ENCODE measurements at places on chromosomes 4 and X.

DNA sequence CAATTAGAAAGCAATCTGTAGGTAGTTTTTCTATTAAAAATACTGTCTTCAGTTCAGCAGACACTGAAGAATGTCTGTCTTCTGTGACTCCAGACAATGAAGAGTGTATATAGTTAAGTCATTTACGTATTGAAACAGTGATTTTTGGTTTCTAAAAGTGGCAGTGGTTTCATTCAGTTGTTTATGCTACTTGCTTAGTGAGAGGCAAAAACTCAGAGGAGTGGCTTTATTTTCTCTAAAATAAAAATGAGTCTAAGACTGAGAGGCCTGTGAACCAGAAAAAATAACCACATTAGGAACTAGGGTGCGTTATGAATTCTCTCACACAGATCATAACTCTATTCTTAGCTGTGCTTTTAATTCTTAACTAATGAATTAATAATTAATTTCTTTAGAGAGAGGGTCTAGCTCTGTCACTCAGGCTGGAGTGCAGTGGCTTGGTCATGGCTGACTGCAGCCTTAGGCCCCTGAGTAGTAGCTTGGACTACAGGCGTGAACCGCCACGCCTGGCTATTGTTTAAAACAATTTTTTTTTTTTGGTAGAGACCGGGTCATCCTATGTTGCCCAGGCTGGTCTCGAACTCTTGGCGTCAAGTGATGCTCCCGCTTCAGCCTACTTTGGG, 31.4 kb downstream of the FREM3 start:
- no peak for DNase-seq

DNA sequence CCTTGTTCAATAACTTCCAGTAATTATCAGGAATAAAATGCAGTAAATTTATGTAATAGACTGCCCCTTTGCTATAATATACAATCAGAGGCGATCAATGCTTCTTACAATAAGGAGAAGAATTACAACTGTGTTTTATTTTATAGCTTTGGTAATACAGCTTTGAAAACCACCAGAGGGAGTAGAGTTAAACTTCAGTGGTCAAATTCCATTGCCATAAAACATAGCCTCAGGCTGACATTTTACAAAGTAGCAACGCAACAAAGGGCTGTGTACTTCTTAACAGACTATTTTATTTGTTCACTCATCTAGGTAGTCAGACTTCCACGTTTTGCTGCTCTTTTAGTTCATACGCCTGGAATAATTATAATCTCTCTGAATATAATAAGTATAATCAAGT, 58.5 kb downstream of the TEX13C start:
- no peak for DNase-seq

DNA sequence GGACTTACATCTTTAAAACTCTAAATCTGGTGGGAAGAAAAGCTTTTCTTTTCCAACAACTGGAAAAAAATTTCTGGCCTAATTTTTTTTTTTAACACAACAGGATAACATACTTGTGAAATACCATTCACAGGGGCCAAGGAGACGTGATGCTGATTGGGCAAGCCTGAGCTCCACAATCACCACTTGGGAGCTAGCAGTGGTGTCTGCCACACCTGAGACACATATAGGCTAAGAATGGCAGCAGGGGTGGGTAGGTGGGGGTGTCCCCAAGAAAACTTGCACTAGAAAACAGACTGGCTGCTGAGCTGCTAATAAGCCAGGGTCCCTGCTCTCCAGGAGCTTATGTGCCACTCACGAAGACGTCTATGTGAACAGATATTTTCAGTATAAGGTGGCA, 5.6 kb upstream of the PKD2 start:
- no peak for DNase-seq

GRCh38 chrX:29470030-29470429, 745.3 kb upstream of the MAGEB2 start:
- peak; percentile 80 for DNase-seq

DNA sequence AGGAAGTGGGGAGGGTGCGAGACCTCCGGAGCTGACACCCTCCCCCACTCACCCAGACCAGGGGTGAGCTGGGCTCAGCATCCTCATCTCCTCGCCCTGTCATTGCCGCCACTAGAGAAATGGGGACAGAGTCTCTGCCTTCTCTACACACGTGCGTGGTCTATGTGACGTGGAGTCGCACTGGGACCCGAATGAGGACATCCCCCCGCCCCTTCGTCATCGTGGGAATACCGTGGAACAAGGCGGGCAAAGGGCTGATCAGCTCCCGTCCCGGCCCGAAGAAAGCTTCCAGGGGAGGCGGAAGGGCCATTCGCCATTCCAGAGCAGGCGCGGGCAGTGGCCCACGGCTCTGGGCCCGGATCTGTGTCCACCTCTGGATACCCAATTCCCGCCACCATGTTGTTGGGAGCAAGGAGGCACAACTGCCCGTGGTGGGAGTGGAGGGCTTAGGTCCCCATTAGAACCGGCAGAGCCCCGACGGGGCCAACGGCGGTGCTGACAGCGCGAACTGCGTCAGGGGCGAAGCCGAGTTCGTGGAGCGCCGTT, 12.0 kb downstream of the HMX1 start:
- no peak for DNase-seq

All from fibroblast of pulmonary artery (primary cell).